Spinal cord (tissue), 10 donors: ENCODE measurements at places on chromosomes 1 and 21. TPM values are rescaled to one million over a fixed set of nuclear protein-coding genes. Genes with fewer than 3 reads are reported as not detected.

Gene GNG4
- 38.3 TPM for total RNA-seq

Gene DENND4B
- 18.9 TPM for total RNA-seq

Gene RNF2
- total RNA-seq, result 69.9 TPM

Gene CYP4Z1
- total RNA-seq, result 2.5 TPM

DNA sequence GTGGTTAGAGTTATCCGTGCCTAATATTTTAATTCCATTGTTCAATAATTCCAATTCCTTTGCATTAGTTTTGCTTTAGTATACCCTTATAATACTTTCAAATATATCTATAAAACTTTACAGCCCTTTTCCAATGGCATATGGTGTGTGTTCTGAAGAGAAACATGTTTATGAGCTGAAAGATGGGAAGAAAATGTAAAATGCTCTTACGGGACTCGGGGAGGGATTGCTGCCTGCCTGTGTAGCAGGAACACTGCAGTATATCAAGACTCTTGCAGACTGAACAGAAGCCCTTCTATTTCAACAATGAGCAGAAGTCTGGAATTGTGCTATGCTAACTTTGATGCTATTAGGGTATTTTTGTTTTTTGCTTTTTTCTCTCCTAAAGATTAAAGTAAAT is 406.8 kb downstream of the PTBP2 start:
- no peak for DNase-seq

Gene KRTAP19-1
- total RNA-seq, result not detected
